ENCODE measurements at places on chromosomes 5 and 9.

DNA sequence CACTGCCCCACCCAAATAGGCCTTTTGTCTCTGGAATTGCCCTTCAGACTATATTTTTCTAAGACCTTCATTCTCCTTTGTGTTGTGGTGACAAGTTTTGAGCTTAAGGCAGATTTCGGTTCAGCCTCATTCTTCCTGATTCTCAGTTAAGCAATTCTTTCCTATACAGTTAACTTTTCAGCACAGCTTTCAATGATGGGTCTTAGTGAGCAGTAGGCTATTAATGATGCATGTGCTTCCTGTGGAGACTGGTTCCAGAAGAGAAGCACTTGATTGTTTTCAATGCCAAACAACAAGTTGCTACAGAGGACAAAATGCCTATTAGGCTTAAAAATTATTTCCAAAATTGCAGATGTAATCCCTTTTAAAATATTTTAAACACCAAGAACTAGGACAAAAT, 47.7 kb upstream of the TLX3 start:
- DNase-seq = no peak

DNA sequence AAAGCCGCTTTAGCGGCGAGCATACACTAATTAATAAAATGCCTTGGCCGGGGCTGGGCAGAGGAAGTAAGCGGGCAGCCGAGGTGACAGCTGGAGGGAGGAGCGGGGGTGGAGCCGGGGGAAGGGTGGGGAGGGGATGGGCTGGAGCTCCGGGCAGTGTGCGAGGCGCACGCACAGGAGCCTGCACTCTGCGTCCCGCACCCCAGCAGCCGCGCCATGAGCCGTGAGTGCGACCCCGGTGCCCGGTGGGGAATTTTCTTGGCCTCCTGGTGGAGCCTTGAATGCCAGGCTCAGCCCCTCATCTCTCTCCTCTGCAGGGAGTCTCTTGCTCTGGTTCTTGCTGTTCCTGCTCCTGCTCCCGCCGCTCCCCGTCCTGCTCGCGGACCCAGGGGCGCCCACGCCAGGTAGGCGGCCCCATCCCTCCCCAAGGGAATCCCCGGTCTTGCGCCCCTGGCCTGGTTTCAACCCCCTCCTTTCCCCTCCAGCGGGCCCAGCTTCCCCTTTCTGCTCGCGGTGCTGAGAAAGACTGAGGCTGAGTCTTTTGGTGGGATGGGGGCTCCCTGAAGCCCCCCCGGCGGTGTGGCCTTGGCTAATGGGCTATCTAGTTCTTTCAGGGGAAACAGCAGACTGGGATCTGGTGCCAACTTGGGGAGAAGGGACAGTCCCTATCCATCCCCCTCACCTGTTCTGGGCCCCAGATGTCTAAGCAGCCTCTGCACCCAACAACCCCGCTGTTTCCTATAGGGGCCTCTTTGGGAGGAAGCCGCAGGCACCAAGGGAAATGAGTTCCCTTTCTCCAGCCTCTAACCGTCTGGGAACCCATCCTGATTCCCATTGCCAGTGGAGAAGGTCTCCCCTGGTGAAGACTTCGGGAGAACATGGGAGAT, at the start of gene PTGS1:
Gene PTGS1 (plus strand): TSS at position 156 of the 887 bp plus-strand sequence. CDS start 61 bp downstream, at position 217.
- no peak for DNase-seq

DNA sequence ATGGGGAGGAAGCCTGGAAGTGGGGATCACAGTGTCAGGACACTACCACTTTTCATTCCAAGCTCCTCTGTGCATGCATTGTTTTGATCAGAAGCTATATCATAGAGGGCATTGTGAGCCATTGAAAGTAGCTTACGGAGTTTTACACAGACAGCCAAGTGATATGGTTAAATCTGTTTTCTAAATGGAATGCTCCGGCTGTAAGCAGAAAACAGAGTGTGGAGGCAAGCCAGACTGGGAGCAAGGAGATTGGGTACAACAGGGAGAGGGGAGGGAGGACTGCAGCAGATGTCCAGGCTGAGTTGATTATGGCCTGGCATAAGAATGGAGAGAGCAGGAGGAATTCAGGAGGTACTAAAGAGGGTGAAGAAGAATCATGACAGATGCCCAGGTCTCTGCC, 15.5 kb upstream of the SOWAHA start:
- no peak for DNase-seq

DNA sequence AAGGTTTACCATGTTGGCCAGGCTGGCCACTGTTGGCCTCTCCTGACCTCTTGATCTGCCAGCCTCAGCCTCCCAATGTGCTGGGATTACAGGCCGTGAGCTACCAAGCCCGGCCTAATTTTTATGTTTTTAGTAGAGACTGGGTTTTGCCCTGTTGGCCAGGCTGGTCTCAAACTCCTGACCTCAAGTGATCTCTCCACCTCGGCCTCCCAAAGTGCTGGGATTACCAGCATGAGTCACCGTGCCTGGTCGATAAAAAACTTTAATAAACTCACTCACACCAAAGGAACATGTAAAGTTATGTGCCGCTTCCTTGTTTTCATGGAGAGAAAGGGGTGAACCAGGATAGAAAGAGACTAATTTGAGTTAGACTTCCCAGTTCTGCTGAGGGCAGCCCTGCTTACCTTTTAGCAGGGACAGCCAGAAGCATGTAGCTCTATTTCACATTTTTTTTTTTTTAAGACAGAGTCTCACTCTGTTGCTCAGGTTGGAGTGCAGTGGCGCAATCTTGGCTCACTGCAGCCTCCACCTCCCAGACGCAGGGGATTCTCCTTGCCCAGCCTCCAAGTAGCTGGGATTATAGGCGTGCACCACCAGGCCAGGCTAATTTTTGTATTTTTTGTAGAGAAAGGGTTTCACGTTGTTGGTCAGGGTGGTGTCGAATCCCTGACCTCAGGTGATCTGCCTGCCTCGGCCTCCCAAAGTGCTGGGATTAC, 11.4 kb upstream of the HAUS6 start:
- no peak for DNase-seq

DNA sequence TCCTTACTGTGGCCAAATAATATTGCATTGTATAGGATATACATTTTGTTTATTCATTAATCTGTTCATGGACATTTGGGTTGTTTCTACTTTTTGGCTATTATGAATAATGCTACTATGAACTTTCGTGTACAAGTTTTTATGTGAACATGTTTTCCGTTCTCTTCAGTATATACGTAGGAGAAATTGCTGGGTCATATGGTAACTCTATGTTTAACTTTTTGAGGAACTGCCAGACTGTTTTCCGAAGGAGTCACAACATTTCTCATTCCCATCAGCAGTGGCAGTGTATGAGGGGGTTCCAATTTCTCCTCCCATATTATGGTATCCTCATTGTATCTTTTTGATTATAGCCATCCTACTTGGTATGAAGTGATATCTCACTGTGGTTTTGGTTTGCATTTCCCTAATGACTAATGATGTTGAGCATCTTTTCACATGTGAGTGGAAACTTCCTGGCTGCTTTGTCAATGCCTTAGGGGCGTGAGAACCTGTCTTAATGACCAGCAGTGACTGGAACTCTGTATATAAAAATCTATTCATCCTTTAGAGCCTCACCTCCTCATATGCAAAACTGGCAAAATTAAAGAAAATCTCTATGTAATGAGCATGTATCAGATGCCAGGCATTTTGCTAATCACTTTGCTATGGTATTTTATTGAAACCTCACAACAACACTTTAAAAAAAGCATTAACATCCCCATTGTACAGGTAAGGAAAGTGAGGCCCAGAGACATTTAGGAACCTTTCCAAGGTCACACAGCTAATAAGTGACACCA, 47.8 kb upstream of the TGFBR1 start:
- no peak for DNase-seq

- DNase-seq = no peak
Observed at GRCh38 chr5:179612577-179613459, 10.7 kb downstream of the HNRNPH1 start.

- DNase-seq = no peak
Observed at GRCh38 chr5:773517-774264, 10.8 kb downstream of the ZDHHC11B start.

GRCh38 chr5:133054697-133055471, 3.1 kb downstream of the HSPA4 start:
- DNase-seq = no peak
